ENCODE measurements at places on chromosomes 2 and 18. TPM values are rescaled to one million over a fixed set of nuclear protein-coding genes. Genes with fewer than 3 reads are reported as not detected.

Gene LIMS3
- 17.3 TPM for total RNA-seq

Gene C2orf80
- not detected for total RNA-seq

Gene GKN2
- not detected for total RNA-seq

Gene TMEM169
- total RNA-seq = 1.3 TPM

Gene BMP10
- total RNA-seq = not detected

Gene RGPD3
- total RNA-seq = 0.13 TPM

Gene NOP58
- 46.6 TPM for total RNA-seq

Gene MROH2A
- total RNA-seq = not detected

Gene ALKAL2
- total RNA-seq = 155 TPM

Gene CTIF
- total RNA-seq = 98.7 TPM

Gene RBM44
- total RNA-seq = 0.69 TPM

Gene ANKRD62
- not detected for total RNA-seq

Gene MYO7B
- 0.32 TPM for total RNA-seq

Gene DOCK10
- 35.0 TPM for total RNA-seq

Gene FHOD3
- 48.1 TPM for total RNA-seq

Gene TGFA
- total RNA-seq = 1.0 TPM

Gene CFAP65
- total RNA-seq = 0.06 TPM

Gene SNORC
- total RNA-seq = 2.1 TPM

Gene PROC
- total RNA-seq = not detected

Gene SERPINB11
- not detected for total RNA-seq

Gene SGO2
- total RNA-seq = 7.1 TPM

Gene PTRHD1
- total RNA-seq = 51.5 TPM

Gene MPV17
- 180 TPM for total RNA-seq

Gene INSIG2
- total RNA-seq = 5.9 TPM

Gene VSNL1
- 22.7 TPM for total RNA-seq

Gene UGT1A4
- not detected for total RNA-seq

Data from adrenal gland (tissue), 19 donors.